ENCODE measurements at places on chromosomes 13 and 19.

- no peak for DNase-seq
Observed at GRCh38 chr13:48253849-48254248, 20.8 kb downstream of the ITM2B start.

- DNase-seq = no peak
Observed at GRCh38 chr19:30691819-30692166, 319.6 kb downstream of the ZNF536 start.

DNA sequence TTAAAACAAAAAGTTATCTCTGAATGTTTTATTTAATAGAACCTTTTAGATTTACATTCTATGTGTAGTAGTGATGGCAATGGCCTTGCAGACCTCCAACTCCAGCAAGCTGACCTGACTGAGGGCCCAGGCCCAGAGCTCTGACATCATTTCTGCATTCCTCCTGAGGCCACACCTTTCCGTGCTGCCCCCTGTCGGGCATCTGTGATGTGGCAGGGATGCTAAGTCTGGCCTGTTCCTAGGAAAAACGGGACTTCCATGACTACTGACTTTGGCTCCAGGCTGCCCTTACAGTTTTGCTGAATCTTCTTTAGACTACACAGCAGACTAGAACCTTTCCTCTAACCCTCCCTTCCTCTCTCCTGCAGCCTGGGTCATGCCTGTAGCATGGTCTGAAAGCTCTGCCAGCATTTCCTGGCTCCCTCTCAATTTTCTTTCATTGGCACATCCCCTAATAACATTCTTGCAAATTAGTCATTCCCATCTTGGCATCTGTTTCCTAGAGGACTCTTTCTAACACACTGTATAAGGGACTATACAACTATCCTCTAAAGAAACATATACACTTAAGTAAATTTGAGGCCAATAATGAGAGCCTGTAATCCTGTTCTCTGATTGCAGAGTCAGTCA lies 249.1 kb downstream of the GPC5 start:
- no peak for DNase-seq

GRCh38 chr19:38642176-38642575 lies 5.3 kb upstream of the ACTN4 start:
- DNase-seq = no peak

DNA sequence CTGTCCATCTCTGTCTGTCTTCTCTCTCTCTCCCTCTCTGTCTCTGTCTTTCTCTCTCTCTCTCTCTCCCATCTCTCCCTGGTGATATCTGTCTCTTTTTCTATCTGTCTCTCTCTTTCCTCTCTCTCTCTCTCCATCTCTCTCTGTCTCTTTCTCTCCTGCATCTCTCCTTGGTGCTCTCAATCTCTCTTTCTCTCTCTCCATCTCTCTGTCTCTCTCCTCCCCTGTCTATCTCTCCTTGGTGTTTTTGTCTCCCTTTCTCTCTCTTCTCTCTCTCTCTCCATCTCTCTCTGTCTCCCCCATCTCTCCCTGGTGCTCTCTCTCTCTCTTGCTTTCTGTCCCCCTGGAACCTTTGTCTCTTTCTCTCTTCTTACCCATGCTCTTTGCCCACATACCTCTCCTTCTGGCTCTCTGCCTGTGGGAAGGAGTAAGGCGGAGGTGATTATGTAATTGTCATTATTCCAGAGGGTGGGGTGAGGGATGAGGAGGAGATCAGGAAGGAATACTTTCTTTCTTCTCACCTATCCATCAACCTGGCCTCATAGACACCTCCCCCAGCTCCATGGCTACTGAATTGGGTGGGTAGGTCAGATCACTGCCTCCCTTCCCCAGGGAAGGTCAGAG lies 30.9 kb upstream of the CYP2B6 start:
- DNase-seq = no peak

GRCh38 chr13:53336441-53337160 lies 308.0 kb downstream of the OLFM4 start:
- DNase-seq = no peak

DNA sequence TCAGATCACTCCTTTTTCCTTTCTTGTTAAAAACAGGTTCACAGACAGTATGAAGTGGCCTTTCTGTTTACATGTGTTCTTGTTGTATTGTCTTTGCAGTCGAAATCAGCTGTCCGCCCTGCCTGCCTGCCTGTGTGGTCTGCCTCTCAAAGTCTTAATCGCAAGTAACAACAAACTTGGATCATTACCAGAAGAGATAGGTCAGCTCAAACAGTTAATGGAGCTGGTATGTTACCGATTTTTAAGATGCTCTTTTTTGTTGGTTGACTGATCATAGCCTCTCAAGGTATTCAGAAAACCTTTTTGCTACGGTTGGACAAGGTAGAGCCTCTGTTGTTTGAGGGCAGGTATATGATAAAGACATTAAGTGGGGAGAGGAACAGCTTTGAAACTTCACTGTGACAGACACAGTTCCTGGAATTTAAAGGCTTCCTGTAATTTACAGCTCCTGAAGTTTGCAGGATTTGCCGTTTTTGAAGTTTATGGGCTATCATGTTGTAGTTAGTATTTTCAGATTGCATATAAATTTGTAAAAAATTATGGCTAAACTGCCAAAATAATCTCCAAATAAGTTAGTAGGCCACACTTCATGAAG lies 116.1 kb downstream of the LRCH1 start:
- no peak for DNase-seq

DNA sequence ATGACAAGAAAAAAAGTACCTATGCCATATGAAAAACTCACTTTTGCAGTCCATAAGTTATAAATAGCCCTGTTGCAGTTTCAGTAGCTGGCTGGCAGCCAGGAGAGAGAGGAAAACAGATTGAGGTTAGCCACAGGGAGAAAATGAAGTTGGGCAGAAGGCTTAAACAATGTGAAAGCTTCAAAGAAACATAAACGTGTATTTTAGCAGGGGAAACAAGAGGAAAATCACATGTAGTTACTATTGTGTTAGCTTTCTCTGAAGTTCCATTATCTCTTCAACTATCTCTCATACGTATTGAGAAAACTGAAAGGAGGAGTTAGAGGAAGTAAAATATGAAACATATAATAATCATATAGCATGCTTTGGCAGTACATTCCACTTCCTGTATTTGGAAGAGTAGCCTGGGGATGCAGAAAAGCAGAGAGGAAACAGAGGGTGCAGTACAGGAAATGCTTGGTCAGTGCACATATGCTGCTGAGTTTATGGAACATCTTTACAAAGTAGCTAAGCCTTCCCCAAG lies 1551.1 kb downstream of the EFNB2 start:
- no peak for DNase-seq

DNA sequence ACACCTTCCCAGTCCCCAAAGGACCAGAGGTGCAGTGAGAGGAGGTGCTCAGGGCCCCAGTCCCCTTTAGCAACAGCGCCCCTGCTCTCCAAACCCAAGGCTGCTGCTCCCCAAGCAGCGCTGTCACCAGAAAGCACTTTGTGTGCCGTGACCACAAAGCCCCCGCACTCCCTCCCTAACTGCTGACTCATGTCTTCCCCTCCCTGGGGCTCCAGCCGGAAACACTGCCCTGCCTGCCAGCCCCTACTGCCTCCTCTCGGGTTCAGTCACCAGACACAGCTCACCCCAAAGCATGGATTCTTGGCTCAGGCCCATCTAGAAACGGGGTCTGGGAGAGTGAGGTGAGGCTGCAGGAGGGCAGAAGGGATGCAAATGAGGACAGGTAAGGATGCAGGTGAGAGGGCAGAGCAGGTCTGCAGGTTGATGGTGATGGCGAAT lies 4.9 kb upstream of the TNFSF14 start:
- DNase-seq = peak; percentile 70

- no peak for DNase-seq
Observed at GRCh38 chr13:24875566-24875965, 111.6 kb downstream of the RNF17 start.

DNA sequence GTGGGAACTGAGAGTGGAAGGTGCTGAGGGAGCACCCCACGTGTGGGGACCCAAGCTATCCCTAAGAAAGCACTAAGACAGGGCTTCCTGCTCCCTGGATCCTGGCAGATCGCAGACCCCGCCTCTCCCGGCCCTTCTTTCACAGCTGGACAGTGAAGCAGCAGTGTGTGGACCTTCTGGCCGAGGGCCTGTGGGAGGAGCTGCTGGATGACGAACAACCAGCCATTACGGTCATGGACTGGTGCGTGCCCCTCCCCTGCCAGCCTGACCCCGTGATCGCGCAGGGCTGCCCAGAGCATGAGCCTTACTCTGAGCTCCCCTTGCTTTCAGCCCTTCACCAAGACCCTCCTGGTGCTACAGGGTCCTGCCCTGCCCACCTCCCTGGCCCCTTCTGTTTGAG lies 2.3 kb downstream of the NCCRP1 start:
- no peak for DNase-seq

Data from stimulated activated CD4-positive, alpha-beta T cell treated with anti-CD3 and anti-CD28 coated beads, Interleukin-1b, Interleukin-23, amount 100 ng/mL, for 24 hours (primary cell).